ENCODE measurements at places on chromosomes 7 and 10. TPM values are rescaled to one million over a fixed set of nuclear protein-coding genes. Genes with fewer than 3 reads are reported as not detected.

The FRMPD2 gene
- total RNA-seq, result not detected

The PDAP1 gene
- 159 TPM for total RNA-seq

The GPER1 gene
- 5.9 TPM for total RNA-seq

The BLNK gene
- total RNA-seq, result not detected

Data from HFFc6 (cell line).